ENCODE measurements at places on chromosomes 6 and 20.
A peak's percentile ranks its signal among the peaks of the same experiment; 100 is the strongest.

GRCh38 chr6:122669868-122670267 is 59.7 kb downstream of the PKIB start:
- H3K4me1 ChIP-seq = no peaks in the 10 kb centered on the region
- no peaks in the 10 kb centered on the region for H3K36me3 ChIP-seq
- no peak overlapping the region for H3K4me3 ChIP-seq
- no peak overlapping the region for H3K27ac ChIP-seq
- H3K27me3 ChIP-seq = no peaks in the 10 kb centered on the region

GRCh38 chr6:157853018-157853805 is 30.2 kb downstream of the SNX9 start:
- no peak for DNase-seq
- H3K27ac ChIP-seq = no peak overlapping the region
- no peaks in the 10 kb centered on the region for H3K27me3 ChIP-seq
- H3K36me3 ChIP-seq = no peaks in the 10 kb centered on the region

- peak; percentile 73 for DNase-seq
- peak overlapping the region; percentile 92 for H3K4me3 ChIP-seq
- H3K36me3 ChIP-seq = no peaks in the 10 kb centered on the region
- no peaks in the 10 kb centered on the region for H3K27me3 ChIP-seq
- no peaks in the 10 kb centered on the region for H3K4me1 ChIP-seq
- H3K27ac ChIP-seq = peak overlapping the region; percentile 68
Observed at GRCh38 chr6:27188885-27189418, 58.5 kb upstream of the PRSS16 start.

DNA sequence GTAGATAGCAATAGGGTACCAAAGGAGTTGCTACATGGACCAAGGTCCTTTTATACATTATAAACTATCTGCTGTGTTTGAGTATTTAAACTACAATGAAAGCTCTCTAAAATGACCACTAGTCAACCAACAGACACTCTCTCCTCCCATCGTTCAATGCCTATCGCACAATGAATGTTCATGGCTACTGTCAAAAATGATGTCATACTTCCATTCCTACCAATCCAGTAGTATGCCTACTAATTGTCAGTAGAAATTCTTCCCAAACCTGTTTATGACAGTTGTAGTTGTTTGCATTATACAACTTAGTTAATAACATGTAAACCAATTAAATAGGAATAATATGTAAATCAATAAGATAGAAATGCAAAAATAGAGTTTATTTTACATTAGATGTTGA is 39.0 kb upstream of the VSX1 start:
- peaks cover 15% of the 10 kb centered on the region for H3K27me3 ChIP-seq
- no peaks in the 10 kb centered on the region for H3K4me1 ChIP-seq
- no peak overlapping the region for H3K27ac ChIP-seq
- DNase-seq = no peak

DNA sequence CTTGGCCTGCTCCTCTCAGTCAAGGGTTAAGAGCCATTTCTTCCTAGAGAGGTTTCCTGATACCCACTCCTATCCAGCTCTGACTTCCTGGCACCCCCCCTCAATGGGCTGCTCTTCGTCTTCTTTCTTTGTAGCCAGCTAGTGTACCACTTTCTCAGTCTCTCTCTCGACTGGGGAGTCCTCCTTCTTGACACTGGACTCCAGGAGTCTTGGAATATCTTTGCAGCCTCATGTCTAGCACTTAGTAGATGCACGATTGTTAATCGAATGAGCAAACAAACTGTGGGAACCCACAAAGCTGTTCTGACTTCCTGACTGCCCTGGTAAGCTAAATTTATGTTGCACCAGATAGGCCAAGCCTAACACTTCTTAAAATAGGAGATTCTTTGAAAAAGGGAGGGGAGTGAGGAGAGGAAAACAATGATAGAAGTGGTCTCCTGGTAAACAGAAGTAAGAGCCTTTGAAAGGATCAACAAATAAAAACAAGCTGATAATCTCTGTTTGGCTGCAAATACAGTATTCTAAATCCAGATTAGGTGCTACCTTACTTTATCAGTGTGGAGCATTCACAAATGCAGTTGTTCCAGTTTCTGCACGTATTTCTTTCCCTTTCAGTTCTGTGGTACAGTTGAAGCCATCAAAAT is 160.1 kb upstream of the CITED2 start:
- H3K27me3 ChIP-seq = no peaks in the 10 kb centered on the region
- H3K4me1 ChIP-seq = peaks cover 6% of the 10 kb centered on the region
- H3K36me3 ChIP-seq = no peaks in the 10 kb centered on the region
- peak overlapping the region; percentile 35 for H3K27ac ChIP-seq
- no peak overlapping the region for H3K4me3 ChIP-seq
- no peak for DNase-seq

DNA sequence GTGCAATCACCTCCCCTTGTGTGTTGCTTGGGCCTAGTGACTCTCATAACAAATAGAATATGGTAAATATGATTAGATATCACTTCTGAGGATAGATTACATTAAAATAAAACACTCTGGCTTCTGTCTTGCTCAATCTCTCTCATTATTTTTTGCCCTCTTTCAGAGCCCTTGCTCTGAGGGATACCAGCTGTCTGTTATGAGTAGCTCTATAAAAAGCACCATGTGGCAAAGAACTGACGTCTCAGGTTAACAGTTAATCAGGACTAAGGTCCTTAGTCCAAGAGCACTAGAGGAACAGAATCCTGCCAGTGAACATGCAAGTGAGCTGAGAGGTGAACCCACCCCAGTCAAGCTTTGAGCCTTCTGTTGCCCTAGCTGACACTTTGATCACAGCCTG is 402.2 kb upstream of the HTR1E start:
- DNase-seq = no peak
- no peaks in the 10 kb centered on the region for H3K4me1 ChIP-seq
- H3K27me3 ChIP-seq = no peaks in the 10 kb centered on the region
- H3K36me3 ChIP-seq = no peaks in the 10 kb centered on the region
